ENCODE measurements at places on chromosomes 2 and 18.

- DNase-seq, result no peak
Measured at GRCh38 chr2:11366326-11366741, 21.9 kb upstream of the ROCK2 start.

DNA sequence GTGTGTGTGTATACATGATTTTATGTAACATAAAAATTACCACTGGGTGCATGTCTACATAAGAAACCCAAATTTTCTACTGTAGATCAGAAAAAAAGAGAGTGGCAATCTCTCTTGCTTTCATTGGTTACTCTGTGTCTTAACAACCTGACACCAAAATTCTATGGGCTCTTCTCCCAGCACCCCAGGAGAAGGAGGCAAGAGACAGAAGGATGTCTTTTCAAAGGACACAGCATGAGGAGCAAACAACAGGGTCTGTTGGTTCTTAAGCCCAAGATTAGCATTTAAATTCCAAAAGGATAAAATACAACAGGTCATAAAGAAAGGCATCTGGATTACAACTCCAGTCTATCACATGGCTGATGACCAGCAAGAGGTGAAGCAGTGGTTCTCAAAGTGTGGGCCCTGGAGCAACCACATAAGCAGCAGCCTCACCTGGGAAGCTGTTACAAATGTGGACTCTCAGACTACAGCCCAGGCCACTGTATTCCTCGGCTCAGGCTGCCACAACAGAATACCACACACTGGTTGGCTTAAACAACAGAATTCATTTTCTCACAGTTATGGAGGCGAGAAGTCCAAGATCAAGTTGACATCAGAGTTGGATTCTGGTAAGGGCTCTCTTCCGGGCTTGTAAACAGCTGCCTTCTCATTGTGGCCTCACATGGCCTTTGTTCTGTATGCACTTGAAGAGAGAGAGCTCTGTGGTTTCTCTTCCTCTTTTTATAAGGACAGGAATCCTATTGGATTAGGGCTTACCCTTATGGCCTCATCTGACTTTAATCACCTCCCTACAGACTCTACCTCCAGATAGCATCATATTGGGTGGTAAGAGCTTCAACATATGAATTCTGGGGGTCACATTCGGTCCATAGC, 79.8 kb upstream of the RNF152 start:
- DNase-seq, result no peak

DNA sequence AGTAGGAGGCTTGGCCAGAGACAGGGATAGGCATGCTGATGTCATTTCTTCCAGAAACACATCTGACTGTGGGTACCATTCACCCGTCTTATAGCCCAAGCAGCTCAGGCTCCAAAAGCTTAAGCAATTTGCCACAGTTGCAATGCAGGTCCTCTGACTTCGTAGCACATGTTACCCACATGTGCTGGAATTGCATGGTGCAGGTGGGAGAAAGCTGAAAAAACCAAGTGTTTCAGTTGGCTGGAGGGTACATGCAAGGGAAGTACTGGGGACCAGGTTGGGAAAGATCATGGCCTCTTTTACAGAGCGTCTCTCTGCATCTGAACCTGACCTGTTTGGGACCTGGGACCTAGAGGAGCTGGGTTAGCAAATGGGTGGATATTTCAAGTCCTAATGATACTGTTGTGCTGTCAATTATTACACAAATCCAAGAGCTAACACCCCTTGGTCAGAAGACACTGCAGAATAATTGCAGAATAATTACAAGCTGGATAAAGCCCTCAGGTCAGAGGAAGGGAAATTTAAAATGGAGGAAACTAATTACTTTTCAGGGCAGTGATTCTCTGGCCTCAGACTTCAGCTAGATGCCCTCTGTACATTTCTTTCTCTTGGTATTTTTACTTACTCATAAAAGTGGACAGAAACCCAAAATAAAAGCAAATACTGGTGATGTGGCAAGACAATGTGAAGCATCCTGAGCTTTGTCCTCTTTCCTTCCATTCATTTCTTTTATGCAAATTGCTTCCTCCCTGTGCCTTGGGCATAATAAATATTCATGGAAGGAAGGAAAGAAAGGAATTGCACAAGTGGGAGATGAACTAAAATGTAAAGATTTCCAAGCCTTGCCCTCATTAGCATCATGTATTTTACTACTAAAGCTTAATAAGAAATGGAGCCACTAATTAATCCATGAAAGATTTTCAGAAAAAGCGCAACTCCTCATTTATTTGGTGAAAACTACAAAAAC, 45.6 kb upstream of the TTC39C start:
- no peak for DNase-seq

DNA sequence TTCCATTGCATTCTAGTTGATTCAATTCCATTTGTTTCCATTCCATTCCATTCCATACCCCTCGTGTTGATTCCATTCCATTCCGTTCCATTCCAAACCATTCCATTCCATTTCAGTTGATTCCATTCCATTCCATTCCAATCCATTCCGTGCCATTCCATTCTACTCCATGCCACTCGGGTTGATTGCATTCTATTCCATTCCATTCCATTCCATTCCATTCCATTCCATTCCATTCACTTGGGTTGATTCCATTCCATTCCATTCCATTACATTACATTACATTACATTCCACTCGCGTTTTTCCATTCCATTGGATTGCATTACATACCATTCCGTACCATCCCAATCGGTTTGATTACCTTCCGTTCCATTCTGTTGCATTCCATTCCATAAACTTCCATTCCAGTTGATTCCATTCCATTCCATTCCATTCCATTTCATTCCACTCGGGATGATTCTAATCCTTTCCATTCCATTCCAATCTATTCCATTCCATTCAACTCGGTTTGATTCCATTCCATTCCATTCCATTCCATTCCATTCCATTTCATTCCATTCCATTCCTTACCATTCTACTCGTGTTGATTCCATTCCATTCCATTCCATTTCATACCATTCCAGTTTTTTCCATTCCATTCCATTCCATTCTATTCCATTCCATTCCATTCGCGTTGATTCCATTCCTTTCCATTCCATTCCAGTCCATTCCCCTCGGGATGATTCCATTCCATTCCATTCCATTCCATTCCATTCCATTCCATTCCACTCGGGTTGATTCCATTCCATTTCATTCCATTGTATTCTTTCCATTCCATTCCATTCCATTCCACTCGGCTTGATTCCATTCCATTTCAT, 1140.4 kb downstream of the RPIA start:
- DNase-seq, result no peak

DNA sequence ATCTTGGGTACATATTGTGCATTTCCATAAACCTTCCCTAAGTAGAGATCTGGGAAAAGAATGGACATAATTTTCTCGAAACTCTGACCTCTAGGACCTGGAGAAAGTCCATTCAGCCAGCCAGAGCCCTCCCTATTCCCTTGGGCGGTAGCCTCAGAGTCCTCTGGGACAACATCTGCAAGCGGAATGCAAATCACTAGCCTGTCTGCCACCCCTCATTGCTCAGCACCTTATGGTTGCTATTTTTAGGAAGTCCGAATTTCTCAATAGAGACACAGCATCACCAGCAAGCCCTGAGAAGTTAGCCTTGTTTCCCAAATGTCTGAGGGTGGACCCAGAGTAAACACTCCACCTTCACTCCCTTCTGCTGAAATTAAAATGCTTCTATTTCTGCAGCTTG, 17.6 kb upstream of the CD28 start:
- no peak for DNase-seq

DNA sequence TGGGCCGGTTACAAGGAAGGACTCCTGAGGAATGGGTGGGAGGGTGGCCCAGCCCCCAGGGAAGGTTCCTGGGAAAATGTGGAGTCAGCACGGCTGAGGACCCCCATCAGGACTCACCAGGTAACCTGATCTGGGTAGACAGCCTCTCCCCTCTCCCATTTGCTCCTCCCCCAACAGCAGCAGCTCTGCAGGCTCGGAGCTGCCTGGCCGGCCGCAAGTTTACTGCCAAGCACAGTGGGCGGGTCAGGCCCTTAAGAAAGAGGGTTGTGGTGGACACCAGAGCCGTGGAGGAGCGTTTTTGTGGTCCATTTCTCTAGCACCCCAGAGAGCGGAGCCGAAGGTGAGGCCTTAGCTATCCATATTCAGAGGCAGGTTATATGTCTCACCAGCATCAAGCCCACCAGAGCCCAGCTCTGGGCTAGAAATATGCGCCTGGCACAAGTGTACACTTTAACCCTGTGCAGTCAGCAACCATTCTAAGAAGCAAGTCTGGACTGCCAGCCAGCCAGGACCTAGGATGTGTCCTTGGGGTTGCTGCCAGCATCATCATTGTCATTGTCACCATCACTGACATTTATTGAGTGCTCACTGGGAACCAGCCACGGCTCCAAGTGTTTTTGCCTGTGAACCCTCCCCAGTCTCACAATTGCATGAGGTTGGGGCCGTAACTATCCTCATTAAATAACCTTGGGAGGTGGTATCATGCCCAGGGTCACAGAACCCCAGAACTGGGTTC, 190.1 kb downstream of the KLHL29 start:
- no peak for DNase-seq

DNA sequence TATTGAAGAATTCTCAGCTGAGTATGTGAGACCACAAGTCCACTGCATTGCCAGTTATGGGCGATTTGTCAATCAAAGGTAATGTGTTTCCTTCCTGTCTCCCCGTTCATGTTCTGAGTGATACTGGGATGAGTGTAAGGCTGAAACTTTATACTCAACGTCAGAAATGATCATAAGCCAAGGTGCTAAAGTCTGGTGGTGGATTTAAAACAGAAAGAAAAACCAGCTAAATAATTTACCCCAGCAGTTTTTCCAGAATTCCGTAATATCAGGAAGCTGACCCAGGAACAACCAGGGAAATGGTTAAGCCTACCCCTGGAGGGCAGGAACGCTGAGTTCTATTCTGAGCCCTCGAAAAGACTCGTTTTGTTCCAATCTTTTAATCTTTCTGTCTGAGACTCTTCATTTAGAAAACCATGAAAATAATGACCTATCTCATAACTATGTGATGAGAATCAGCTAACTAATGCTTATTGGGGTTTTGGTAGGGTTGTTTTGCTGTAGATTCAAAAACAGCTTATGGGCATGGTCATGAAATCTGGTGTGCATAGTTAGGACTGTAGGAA, 149.6 kb downstream of the LAMA3 start:
- DNase-seq, result no peak

GRCh38 chr2:108893277-108893676, 95.7 kb downstream of the EDAR start:
- DNase-seq, result no peak

DNA sequence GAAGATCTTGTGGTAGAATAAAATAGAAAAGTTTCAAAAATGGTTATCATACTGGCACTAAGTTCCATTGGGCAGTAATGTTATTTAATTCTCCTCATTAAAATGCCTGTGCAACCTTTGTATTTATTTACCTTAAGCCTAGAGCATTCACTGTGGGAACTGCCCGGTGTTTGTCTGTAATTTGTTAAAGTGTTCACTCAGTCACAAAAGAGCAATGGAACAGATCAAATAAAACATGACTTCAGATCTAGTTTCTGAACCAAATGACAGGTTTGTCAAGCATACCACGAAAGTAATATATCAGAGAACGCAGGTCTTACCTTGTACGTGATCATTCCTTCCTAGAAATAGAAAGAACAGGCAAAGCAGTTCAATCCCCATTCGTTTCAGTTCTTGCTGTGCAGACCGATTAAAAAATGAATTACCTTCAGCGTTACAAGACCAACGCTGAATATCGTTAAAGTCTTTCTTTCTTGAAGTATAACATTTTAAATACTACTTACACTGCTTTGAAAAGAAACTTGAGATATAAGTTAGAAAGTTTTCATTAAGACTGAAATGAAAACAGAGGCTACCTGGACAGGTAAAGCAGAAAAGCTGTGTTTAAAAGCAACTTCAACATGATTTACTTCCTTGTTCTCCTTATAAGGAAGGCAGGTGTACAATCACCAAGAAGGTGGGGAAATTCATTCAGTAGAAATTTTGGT, at the start of gene ITGB6:
ITGB6 (minus strand) TSS at position 590 of the 707 bp plus-strand sequence; CDS start at position 381, 209 bp downstream.
- DNase-seq, result no peak

DNA sequence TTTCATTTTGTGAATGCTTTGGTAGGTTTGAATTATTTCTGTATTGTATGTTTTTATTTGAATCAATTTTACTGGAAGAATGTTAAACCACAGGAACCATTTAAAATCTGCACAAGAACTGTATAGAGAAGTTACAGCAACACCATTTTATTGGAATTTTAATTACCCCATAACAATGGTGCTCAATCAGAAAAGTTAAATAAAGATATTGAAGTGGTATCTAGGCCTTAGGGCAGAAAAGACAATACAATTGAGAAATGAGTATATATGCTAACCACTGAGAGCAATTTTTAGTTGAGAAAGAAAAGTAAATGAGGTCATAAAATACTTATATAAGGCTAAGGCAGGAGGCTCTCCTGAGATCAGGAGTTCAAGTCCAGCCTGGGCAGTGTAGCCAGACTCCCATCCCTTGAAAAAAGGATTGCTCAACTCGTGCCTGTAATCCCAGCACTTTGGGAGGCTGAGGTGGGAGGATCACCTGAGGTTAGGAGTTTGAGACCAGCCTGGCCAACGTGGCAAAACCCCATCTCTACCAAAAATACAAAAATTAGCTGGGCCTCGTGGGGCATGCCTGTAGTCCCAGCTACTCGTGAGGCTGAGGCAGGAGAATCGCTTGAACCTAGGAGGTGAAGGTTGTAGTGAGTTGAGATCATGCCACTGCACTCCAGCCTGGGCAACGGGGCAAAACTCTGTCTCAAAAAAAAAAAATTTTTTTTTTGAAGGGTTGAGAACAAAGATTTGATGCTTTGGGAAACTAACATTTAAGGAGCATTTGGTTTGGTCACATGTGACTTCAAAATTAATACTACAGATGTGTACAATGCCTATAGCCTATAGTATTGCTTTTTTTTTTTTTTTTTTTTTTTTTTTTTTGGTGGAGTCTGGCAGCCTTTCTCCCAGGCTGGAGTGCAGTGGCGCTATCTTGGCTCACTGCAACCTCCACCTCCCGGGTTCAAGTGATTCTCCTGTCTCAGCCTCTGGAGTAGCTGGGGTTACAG, 212.9 kb upstream of the STON1 start:
- DNase-seq, result no peak

DNA sequence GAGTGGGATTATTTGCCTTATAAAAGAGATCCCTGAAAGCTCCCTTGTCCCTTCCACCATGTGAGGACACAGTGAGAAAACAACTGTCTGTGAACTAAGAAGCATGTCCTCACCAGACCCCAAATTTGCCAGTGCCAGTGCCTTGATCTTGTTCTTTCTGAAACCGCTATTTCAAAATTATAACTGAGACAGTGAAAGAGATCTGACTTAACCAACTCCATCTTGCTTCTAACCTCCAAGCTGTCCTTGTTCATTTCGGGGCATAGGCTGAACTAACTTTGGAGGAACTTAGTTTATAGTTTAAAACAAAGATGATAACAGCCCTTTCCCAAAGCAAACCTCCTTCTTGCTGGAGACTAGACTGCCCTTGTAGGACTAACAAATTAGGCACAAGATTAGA, 563.9 kb downstream of the ADCYAP1 start:
- DNase-seq, result no peak

DNA sequence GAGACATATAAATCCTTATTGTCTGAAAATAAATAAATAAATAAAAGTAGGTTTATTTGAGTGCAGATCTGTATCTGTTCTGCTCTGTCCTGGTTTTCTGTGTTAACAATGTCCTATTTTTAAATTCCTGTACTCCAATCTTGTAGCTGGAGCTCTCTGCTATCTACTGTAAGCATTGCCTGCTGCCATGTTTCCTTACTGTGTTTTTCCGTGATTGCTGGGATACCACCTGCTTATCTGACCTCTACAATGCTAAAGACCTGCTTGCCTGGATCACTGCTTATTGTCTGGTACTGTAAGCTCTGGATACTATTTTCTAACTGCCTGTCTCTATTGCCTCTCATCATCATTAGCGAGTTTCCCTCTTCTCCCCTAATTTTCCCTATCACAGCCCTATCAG, 11.6 kb downstream of the PTPN4 start:
- DNase-seq, result no peak
